ENCODE measurements at places on chromosomes 2 and 18. TPM values are rescaled to one million over a fixed set of nuclear protein-coding genes. Genes with fewer than 3 reads are reported as not detected.

DNA sequence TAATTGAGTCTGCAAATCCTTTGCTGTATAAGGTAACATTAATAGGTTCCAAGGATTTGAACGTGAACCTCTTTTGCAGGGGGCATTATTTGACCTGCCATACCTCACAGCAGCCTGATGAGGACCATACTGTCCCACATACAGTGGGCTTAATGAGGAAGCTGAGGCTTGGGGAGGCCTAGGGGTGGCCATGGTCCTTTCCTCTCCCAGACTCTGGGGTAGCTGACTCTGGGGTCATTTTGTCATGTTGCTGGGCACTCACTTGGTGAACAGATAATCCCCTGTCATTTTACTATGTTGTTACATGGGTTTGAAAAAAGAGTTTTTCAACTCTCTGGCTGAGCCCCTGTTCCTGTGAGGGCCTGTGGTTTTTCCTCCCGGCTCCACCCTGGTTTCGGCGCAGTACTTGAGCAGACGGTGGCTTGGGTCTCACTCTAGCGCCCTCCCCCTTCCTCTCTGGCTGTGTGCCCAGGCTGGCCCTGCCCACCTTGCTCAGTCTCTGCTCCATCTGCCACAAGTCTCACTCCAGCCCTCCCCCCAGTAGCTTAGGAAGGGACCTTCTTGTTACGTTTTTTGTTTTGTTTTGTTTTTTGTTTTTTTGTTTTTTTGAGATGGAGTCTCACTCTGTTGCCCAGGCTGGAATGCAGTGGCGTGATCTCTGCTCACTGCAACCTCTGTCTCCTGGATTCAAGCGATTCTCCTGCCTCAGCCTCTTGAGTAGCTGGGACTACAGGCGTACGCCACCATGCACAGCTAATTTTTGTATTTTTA is 21.0 kb downstream of the INPP4A start:
- peak; percentile 70 for DNase-seq

DNA sequence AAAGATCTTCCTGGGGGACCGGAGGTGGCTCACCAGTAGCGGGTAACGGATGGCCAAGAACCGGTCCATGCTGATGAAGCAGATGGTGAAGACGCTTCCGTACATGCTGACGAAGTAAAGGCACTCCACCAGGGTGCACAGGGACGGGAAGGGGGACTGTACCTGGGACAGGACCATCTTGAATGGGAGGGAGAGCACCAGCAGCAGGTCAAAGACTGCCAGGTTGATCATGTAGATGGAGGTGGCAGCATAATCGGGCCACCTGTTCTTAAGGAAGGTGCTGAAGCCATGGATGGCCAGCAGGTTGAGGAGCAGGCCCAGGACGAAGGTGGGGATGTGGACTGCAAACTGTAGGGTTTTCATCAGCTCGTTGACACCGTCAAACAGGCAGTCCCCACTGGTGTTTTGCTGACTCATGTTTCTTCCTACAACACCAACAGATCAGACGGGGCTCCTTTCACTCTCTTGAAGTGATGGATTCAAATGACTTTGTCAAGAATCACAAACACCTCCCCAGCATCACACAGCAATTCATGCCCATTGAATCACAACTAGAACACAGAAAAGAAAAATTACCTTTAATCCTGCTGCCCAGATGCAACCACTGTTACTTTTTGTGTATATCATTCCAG is 14.4 kb downstream of the GPR55 start:
- peak; percentile 42 for DNase-seq

DNA sequence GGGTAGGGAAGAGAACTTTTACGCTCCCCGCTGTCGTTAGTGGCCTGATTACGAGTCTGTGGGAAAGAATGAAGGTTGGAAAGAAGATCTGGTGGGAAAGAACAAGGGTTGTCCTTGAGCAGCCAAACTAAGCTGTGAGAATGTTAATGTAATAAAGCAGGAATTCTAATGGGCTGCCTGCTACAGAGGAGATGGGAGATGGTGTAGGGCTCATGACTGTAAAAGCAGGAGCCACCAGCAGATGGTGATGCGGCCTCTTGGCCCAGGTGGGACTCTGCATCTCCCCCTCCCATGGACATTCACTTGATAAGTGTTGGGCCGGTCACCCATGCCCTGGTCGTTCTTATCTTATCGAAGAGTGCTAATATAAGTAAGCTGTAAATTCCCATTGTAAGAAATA is 150.0 kb downstream of the NEDD4L start:
- DNase-seq, result no peak

GRCh38 chr2:117737846-117738245 is 76.6 kb upstream of the DDX18 start:
- DNase-seq, result no peak

DNA sequence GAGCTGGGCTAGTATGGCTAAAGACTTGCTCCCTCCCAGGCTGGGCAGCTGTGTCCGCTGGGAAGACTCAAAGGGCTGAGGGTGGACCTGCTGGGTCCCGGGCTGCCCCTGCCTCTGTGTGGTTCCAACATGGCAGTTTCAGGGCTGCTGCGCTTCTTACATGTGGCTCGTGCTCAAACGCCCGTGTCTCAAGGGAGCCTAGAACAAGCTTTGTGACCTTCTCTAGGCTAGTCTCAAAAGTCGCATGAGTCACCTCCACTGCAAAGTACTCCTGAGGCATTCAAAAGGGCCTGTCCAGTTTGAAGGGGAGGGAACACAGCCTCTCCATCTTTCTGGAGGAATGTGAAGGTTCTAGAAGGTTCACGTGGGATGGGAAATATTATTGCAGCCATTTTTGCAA is 44.7 kb upstream of the RAB31 start:
- DNase-seq, result no peak

- no peak for DNase-seq
Observed at GRCh38 chr2:18132697-18133096, 254.2 kb downstream of the KCNS3 start.

GRCh38 chr2:200509235-200509611 is 645 bp downstream of the KCTD18 start:
- no peak for DNase-seq

GRCh38 chr2:101597347-101597944 is 100.1 kb upstream of the MAP4K4 start:
- DNase-seq, result no peak

DNA sequence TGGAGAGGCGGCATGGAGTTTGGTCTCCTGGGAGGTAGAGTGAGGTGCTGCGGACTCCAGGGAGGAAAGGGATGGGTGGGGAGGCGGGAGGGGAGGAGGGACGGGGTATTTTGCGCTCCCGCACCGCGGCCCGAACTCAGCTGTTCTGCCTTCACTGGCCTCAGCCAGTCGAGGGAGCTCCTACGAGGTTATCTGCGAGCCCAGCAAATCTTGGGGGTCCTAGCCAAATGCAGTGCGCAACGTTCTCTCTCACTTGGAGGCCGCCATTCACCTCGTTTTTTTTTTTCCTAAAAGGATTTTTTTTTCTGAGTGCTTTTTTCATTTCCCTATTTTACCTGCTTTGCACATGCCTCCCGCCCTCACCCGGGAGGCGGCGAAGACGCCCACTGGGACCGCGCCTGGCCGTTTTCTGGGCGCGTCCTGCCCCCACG is 877 bp upstream of the BCL2L11 start:
- DNase-seq, result peak; percentile 62

DNA sequence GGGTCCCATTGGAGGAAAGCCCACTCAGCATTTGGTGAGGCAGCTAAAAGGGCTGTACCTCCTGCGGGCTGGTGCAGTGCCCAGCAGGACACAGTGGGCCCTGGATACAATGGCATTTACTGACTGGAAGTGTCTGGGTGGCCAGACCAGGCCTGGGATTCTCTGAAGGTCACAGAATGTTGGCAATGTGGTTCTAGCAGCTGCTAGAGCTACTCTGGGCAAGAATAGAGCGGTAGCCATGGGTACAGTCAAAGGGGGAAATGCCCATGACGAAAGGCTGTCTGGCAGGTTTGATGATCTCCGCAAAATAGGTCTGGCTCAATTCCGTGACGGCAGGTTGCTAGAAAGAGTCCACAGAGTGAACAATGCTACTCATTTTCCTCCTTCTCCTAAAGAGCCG is 241.8 kb downstream of the AFF3 start:
- no peak for DNase-seq

The CFAP210 gene
- total RNA-seq, result 0.40 TPM

The CLEC4F gene
- 1.7 TPM for total RNA-seq

The CFAP53 gene
- total RNA-seq, result 0.98 TPM

The KCNG2 gene
- total RNA-seq, result 0.22 TPM

The SERPINB4 gene
- total RNA-seq, result not detected

The PSMA8 gene
- not detected for total RNA-seq

Data from sciatic nerve (tissue), 2 donors.